Neural crest cell (in vitro differentiated cells): ENCODE measurements at places on chromosomes 3 and 15.

DNA sequence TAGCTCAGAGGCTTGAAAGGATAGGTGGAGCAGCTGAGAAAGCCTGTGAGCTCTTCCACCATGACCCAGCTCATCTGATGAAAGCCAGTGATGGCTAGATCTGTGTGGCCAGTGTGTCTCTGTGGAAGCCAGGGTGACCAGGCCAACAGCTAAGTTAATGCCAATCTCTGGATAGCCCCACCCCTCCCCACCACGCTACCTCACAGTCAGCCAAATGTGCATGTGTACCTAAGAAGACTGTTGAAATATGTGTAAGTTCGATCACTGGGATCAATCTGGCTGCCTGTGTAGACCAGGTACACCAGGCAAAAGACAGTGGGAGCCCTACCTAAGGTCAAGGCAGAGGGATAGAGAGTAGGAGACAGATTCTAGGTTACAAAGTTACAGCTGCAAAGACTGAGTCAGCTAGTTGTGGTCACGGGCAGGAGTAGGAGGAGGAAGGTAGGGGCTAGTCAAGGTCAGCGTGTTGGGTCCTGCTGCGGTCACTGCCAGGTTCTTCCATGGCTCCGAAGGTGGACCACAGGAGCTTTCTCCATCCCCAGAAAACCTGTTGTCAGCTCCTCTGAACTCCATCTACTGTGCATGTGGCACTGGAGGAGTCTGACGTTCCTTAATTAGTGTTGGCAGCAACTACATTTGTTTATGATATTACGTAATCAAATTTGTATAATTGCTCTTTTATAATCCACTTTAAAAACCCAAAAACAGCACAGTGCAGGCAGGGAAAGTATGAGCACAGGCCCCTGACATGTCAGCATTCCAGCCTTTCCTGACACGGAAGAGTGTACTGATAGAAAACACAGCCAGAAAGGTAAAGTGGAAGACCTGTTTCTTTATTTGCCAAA lies 318.0 kb downstream of the CLSTN2 start:
- DNase-seq = no peak

DNA sequence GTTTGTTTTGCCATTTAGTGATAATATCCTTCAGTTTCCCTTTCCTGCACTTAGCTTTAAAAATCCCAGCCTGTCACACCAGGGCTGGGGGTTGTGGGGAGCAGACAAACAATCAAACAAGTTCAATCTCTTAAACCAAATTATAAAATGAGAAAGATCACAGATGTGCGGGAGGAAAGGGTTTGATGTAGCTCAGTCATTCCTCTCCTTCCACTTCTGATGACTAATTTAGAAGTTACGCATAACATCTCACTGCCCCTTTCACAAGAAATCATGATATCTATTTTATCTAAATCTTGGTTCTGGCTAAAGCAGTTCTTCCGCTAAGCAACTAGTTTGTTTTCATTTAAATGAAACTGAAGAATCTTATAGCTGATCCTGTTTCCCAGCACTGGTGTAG lies 34.1 kb upstream of the ATG7 start:
- no peak for DNase-seq

DNA sequence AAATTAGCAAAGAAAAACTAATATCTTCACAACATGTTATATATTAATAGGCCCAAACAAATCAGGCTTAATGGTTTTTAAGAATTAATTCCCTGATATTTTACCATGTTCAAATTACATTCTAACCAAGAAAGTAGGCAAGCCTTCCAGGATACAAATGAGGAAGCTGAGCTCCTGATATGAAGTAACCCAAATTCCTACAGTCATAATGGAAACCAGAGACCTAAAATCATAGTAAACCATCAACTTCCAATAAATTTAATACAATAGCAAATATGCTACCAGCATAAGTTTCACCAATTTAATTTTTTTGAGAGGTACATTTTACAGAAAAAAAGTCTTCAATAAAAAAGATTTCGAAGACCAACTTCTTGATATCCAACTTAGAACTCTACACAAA lies 3.8 kb downstream of the DCBLD2 start:
- no peak for DNase-seq

DNA sequence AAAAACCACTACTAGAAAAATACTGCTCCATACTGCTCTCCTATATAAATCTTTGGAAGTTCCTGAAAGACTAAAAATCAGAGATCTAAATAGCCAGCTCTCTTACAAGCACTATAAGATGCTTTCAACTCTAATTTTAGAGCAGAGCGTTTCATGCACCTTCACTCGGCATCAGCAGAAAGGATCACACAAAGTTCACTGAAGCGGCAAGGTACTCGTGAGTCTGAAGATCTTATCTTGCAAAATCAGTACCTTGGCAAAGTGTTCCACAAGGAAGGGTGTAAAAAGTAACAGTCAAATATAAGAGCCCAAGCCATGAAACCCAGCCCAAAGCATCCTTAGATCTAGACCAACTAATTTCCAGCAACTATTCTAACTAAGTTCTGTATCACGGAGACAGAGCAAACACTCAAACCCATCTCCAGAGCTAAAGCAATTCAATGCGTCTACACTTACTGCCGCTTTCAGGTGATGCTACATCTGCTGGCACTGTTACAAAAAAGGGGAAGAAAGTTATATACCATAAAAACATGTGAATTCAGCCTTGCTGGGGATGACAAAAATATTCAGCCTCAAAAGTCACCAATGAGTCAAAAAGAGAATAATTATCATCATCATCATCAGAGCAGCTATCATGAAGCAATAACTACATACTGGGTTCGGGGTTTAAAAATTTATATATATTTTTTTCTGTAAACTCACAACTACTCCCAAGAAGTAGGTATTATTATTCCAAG lies 16.3 kb downstream of the VPS39 start:
- no peak for DNase-seq

- no peak for DNase-seq
Measured at GRCh38 chr3:194377708-194378107, 8.2 kb upstream of the LRRC15 start.

- no peak for DNase-seq
Measured at GRCh38 chr15:76555247-76555646, 218.7 kb downstream of the ISL2 start.

DNA sequence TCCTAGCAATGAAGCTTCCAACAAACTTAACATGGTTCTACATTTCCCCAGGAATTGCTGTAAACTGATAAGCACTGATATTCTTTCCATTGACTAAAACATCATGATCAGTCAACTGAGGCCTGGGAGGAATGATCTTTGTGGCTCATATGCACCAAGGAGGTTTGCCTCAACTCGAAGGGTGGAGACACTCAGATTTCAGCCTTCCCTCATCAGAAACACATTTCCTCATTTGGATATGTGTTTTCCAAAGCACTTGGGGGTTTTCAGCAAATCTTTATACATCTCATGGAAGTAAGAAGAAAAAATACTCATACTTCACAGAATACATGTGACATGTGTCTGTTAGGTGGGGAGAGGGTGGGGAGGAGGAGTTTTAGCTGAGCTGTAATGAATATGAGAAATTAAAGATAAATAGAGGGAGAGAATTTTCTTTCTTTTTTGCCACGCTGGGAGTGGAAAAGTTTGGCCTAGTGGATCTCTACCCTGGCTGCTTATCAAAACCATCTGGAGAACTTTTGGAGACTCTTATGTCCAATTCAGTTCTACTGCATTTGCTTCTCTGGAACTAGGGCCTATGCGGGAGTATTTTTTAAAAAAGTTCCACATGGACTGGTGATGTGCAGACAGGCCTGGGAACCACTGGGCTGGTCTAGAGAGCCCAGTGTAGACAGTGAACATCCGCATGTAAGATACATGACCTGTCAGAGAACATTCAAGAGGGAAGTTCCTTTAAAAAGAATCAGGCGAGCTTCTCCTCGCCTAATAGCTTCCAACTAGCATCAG lies 301.0 kb upstream of the ICE2 start:
- DNase-seq = no peak

GRCh38 chr15:35596285-35596684 lies 50.3 kb upstream of the DPH6 start:
- no peak for DNase-seq

GRCh38 chr3:109952924-109953323 lies 615.6 kb upstream of the DPPA4 start:
- DNase-seq = no peak

GRCh38 chr3:127746400-127747057 lies 73.8 kb downstream of the ABTB1 start:
- no peak for DNase-seq

DNA sequence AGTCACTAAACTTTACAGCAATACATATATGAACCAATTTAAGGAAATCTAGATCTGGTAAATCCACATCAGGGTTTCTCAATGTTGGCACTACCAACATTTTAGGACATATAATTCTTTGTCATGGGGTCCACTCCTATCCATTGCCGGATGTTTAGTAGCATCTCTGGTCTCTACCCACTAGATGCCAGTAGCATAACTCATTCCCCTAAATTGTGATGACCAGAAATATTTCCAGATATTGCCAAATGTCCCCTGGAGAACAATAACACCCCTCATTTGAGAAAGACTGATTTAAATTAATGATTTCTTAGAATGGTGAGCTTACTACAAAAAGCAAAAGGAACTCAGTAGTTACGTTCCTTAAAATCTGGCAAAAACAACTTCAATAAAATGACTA lies 23.1 kb upstream of the ANKRD28 start:
- no peak for DNase-seq

- peak; percentile 4 for DNase-seq
Measured at GRCh38 chr15:64596701-64597476, 136.5 kb downstream of the ZNF609 start.

DNA sequence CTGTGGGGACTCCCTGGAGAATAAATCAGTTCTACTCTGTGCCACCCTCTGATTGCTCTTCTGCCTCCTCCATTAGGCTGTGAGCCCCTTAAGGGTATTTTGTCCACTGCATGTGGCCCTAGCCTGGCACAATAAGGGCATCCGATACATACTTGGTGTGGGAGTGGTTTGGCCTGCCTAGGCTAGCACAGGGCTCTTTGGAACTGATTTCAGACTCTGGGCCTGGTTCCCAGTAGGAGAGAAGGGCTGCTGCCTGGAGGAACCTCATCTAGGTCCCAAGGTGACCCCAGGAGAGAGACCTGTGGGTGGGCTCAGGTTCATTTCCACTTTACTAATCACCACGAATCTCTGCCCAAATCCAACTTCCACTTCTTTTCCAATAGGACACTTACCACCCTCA lies 5.3 kb upstream of the CTDSPL start:
- DNase-seq = no peak

- no peak for DNase-seq
Measured at GRCh38 chr3:192834428-192834827, 83.2 kb downstream of the MB21D2 start.

DNA sequence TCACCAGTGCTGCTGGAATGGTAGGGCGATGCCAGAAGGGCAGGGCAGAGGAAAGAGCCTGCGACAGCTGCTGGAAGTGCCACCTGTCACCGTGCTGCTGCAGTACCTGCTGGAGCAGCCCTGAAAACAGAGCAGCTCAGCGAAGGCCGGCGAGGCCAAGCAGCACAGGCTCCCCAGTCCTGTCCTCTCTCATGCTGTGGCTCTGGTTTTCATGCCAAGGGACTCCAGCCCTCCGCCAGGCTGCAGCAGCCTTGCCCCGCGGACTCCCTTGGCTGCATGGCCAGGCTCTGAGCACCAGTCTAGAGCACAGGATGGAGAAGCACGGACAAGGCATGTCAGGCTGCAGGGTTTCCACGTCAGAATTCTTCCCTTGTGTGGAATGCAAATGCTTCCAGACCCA lies 43.9 kb downstream of the ADCY5 start:
- no peak for DNase-seq

DNA sequence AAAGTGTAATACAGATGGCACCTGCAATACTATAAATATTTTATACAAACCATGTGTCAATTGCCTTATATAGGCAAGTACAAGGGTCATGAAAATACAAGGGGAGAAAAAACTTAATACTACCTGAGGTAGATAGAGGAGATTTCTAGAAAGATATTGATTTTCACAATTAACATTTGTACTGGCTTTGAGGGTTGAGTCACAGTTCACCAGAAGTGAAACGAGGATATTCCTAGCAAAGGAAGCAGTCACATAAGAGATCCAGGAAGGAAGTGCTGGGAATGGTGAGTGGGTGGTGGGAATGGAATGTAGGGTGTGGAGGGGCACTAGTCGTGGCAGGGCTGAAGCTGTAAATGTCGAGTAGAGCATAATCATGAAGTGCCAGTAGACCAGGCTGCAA lies 108.7 kb downstream of the P2RY1 start:
- no peak for DNase-seq

GRCh38 chr3:99470841-99471240 lies 167.6 kb upstream of the COL8A1 start:
- DNase-seq = no peak

DNA sequence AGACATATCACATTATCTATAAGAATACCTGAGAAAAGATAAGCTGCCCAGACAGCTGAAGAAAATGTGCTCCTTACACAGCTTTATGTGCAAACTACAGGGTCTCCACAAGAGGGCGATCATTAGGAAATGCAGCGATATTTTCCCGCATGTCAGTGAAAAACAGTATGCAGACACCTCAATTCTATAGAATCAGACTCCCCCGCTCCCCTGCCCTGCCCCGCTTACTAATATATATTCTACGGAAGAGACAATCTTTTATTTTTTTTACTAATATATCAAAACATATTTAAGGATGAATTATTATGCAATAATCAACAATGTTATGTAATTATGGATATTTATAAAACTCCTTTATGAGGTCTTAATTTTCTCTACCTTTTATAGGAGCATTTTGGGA lies 681.3 kb downstream of the ROBO1 start:
- peak; percentile 58 for DNase-seq

DNA sequence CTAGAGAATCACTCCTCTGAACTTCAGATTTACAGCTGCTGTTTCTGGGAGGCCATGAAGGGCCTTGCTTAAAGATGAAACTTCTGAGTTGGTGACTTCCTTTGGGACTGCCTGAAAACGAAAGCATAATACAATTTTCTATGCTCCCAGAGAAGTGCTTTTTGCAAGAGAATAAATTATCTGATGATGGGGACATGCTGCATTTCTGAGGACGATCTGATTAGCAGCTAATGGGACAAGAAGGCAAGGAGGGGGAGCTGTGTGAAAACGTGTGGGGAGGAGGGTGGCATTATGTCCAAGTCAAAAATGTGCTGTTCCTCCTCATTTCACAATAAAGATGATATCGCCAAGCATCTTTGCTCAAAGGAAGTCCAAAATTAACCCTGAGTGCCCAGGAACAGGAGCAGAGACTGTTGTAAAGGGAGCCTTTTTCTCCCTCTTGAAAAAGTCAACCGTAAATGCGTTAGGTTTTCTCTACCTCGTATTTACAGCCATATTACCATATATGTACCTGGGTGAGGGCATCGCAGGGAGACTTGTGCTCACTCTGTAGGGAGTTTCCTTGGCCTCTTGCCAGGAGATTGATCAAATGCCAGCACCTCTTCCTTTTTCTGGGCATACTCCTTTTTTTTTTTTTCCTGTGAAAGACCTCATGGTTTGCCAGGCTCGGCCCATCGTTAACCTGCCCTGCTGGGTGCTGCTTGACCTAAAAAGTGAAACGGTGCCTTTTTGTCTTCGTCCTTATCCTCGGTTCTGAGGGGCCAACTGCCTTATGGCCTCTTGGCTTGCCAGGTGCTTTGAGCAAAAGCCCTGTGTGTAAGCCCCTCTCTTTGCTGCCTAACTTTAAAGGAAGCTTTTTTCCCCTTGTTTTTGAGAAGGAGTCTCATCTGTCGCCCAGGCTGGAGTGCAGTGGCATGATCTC lies 11.5 kb downstream of the ITPR1 start:
- DNase-seq = no peak

GRCh38 chr15:89812011-89812846 lies 2.4 kb downstream of the ANPEP start:
- DNase-seq = no peak
